ENCODE measurements at places on chromosomes 6 and 20.

DNA sequence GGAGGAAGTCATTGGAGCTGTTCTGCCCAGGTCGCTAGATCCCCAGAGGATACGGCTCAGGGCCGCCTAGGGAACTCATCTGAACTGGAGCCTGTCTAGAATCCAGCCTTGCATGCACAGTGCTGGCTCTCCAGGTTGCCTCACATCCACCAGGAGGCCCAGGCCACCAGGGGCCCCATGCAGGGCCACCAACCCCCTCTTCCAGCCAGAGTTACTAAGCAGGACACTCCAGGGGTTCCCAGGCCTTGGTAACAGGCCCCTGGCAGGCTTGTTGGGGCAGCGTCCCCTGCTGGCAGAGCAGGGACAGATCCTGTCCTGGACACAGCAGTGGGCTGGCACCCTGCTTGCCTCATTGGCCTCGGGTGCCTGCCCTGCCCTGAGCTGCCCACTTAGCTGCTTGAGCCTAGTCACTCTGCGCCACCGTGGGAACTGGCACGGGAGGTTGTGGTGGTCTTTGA, 35.3 kb downstream of the EFCAB8 start:
- no peak for DNase-seq

GRCh38 chr6:26086211-26086610, 1.0 kb upstream of the HFE start:
- DNase-seq, result no peak

GRCh38 chr6:128171182-128171581, 270.3 kb upstream of the THEMIS start:
- no peak for DNase-seq

- DNase-seq, result no peak
Measured at GRCh38 chr6:64750910-64751309, 956.1 kb downstream of the EYS start.

DNA sequence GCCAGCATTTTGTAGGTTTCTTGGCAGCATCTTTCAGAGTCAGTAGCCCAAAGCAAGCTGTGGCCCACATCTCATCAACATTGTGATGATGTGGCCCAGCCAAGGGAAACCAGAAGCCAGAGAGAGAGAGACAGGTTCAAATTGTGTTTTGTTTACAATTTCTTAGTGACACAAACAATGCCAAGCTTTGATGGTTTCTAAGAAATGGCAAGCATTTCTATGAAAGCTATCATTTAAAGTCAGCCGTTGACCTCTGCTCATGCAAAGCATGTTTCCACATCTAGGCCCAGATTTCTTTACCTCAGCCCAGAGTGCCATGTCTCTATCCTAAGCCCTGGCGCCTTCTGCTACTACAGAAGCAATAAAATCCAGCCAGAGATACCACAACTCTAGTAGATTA, 32.9 kb downstream of the GCM1 start:
- no peak for DNase-seq

DNA sequence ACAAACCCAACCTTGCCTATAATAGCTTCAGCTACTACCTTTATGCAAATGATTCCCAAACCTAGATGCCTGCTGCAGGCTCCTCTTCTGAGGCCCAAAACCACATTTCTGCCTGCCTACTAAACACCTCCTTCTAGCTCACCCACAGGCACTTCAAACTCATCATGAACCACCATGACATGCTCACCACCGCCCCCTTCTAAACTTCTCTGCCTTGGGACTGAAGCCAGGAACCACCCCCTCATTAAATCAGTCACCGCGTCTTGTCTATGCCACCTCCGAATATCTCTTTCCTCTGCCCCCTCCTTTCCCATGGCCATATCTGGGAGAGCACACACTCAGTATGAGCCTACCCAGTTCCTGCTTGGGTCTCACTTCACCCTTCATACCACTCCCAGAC, 101.2 kb downstream of the SNAP25 start:
- DNase-seq, result no peak

DNA sequence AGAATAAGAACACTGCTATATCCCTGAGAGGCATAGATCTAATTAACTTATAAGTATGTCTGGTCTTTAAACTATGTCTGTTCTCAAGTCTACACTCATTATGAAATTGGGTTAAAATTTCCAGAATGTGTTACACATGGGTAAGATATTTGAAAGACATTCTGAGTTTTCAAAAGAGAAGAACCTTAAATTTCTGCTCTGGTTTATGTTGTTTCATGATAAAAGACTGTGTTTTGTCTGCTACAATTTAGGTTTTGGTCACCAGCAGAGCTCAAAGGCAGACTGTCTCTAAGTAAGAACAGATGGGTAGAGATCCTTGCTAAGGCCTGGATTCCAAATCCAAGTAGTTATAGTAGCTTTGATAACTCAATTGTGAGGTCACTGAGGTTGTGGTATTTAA, 6.0 kb downstream of the STMND1 start:
- DNase-seq, result no peak

DNA sequence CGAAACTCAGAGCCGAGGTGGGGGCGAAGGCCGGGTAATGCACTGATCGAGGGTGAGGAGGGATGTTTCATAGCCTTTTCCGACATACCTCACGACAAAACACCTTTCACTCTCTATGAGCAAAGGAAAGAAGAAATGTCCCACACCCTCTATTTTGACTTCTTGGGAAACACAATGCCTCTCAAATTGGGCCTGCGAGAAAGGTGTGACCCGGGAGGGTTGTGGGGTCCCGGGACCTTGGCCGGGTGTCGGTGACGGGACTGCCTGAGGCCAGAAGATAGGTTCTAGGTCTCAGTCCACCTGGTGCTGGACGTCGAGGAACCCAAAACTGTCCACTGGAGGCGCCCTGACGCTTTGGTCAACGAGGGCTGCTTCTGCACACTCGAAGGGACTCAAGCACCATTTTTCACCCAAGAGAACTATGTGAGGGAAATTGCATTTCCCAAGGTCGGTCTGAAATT, 41.1 kb upstream of the OSTM1 start:
- no peak for DNase-seq

- DNase-seq, result no peak
Measured at GRCh38 chr6:55901765-55902270, 26.4 kb upstream of the BMP5 start.

DNA sequence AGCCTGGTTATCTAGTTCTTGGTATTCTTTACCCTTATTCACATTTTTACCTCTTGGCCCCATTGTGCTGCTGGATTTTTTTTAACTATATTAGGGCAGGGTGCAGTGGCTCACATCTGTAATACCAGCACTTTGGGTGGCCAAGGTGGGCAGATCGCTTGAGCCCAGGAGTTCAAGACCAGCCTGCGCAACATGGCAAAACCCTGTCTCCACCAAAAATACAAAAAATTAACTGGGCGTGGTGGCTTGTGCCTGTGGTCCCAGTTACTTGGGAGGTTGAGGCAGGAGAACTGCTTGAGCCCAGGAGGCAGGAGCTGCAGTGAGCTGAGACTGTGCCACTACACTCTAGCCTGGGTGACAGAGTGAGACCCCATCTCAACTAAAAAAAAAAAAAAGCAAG, 12.2 kb upstream of the TAF8 start:
- DNase-seq, result no peak

DNA sequence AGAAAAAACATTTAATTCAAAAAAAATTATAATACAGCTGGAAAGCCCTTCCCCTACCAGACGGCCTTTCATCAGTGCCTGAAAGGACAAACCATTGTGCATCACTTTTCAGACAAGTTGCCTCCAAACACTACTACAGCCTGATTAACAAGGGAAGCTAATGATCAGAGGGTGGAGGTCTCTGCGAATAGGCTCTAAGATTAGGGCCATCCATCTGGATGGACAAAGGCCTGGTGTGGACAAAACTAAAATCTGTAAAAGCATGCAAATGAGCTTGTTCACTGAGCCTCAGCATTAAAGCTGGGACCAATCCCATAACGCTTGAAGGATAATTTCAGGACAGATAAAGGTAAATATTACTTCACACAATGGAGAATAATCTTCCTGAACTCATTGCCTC, 228.7 kb upstream of the PLN start:
- DNase-seq, result no peak

DNA sequence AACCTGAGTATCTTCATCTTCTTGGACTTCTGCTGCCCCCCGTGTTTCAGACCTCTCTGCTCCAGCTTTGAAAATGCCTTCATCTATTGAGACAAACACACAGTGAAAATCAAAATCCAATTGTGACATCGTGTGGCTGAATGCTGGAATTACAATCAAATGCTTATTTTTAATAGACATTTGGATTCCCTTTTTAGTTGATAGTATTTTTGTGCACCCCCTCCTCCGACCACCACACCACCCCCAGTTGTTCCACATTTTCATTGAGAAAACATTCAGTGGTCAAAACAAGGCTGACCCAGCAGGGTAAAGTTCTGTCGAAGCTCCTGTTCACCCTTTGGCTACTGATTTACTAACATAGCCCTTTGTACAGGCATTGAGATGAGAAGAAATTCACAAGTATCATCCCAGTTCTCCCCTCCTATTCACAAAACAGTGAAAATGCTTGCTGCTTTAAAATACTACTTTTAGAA, 79.0 kb downstream of the NRSN1 start:
- DNase-seq, result no peak

- DNase-seq, result no peak
Measured at GRCh38 chr20:23086056-23086566, at the start of gene CD93. TSS of gene CD93 (minus strand) at chr20:23086324. CDS start at chr20:23086192, 132 bp downstream.
